T-cell (primary cell): ENCODE measurements at places on chromosomes 2 and 18. TPM values are rescaled to one million over a fixed set of nuclear protein-coding genes. Genes with fewer than 3 reads are reported as not detected.

- no peak for DNase-seq
Measured at GRCh38 chr2:42752314-42752713, 11.6 kb downstream of the OXER1 start.

GRCh38 chr2:75801234-75801982, 90.7 kb upstream of the GCFC2 start:
- no peak for DNase-seq

GRCh38 chr2:223034221-223034975, 17.6 kb upstream of the KCNE4 start:
- DNase-seq, result no peak

Gene KCNJ13
- total RNA-seq, result not detected

DNA sequence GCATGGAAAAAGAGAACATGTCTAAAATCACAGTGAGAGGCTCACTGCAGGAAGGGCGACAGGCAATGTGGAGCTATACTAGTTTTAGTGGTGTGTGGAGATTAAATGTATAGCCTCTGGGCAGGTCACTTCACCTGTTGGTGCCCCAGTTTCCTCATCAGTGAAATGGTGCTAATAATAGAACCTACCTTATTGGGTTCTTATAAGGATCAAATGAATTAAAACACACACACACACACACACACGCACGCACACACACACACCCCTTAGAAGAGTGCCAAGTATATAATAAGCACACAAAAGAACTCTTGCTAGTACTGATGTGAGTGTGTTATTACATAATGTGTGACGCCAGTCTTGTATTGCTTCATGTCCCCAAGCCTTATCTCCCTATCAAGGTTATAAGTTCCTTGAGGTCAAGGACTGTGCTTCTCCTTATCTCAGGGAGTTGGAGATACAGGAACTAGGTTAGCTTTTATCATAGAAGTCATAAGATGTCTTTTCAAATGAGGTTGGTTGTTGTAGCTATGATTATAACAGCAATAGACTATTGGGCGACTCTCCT, 98.0 kb upstream of the CXCR4 start:
- DNase-seq, result no peak

GRCh38 chr2:25385910-25386309, 44.2 kb upstream of the DNMT3A start:
- no peak for DNase-seq

- DNase-seq, result no peak
Measured at GRCh38 chr2:24429197-24430074, 61.6 kb upstream of the NCOA1 start.

DNA sequence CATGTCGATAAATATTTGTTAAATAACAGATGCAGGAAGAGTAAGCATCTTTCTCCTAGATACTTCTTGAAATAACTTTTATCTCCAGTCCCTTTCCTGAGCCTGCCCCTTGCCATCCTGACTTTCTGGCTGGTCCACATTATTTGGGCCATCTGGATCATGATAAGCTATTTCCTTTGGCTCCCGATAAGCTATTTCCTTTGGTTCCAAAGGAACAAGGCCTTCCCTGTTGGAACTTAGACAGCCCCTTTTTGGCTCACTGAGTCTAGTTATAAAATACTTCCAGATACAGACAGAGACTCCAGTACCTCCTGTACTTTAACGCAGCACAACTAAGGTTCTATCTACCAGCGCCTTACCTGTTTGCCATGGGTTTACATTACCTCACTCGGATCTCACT, 205.3 kb upstream of the CCDC150 start:
- DNase-seq, result no peak

GRCh38 chr2:208118918-208119317, 5.4 kb downstream of the CRYGD start:
- no peak for DNase-seq

Gene CRYGD
- not detected for total RNA-seq

GRCh38 chr2:234146087-234146826, 95.8 kb downstream of the SPP2 start:
- no peak for DNase-seq

Gene SNRPD1
- 30.7 TPM for total RNA-seq

DNA sequence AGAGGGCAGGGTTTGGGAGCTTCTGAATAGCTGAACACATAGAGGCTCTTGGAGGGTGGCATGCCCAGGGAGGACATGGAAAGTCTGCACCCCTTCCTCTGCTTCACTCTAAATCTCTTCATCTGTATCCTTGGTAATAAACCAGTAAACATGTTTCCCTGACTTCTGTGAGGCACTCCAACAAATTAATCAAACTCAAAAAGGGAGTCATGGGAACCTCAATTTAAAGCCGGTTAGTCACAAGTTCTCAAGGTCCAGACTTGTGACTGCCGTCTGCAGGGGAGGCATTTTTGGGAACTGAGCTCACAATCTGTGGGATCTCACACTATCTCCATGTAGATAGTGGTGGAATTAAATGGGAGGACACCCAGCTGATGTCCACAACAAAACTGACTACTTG, 33.1 kb upstream of the STON1 start:
- DNase-seq, result no peak

DNA sequence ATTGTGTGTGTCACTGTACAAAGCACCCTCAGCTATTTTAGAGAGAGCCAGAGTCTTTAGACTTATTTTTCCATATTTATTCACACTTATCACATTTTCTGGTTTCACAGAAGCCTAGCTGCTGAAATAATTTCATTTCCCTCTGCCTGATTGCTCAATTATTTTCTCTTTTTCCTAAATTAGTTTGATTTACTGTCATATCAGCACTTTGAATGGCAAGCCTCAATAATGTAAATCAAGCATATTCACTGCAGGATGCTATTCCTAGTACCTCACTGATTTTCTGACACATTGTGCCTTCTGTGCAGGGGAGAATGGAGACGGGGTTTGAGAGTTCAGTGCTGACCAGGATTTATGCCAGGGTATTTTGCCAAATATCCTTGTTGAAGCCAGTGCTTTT, 48.3 kb downstream of the CPS1 start:
- DNase-seq, result no peak

DNA sequence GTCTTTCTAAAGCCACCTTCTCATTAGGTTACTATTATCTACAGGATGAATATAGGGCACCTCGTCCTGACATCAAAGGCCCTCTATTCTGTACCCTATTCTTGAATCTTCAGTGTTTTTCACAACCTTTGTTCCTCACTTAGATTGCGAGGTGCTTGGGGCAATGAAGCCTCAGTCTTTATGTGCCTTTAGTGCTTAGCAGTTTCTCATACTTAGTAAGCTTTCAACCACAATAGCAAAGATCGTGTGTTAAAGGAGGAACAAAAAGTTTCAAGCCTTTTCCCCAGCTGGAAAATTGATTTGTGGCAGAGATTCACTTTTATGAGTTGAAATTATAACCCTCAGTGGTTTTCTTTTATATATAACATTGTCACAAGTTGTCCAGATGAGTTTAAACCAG, 226.9 kb downstream of the MYO3B start:
- DNase-seq, result no peak

Gene SEPTIN10
- total RNA-seq, result 3.4 TPM

Gene HAAO
- total RNA-seq, result 0.72 TPM

DNA sequence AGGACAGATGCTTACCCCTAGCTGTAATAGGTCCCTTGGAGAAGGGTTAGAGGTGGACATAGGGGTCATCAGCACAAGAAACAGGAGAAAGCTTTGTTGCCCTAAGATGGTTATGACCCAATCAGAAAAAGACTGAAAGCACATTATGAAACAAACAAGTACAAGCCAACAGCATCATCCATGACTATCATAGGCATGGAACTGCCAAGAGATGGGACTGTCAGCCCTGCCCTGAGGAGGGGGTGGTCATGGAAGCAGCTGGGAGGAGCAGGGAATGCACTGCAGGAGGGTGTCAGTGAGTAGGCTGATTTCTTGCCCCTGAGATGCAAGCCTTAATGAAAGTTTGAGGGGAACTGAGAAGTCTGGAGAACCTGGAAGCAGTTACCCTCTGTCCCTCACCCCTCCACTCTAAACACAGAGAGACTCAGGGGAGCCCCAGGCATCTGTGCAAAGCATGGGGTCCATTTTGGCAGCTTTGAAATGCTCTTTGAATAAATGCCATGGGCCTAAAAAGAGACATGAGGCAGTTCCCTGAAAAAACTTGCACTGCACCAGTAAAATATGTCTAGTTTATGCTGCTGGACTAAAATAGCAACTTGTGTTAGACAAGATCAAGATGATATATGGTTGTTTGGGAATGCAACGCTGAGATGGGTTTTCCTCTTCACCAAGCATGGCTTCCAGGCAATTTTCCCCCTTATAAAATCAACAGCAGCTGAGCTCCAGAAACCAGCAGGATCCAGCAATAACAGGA, 122.7 kb upstream of the ZFP36L2 start:
- DNase-seq, result no peak

DNA sequence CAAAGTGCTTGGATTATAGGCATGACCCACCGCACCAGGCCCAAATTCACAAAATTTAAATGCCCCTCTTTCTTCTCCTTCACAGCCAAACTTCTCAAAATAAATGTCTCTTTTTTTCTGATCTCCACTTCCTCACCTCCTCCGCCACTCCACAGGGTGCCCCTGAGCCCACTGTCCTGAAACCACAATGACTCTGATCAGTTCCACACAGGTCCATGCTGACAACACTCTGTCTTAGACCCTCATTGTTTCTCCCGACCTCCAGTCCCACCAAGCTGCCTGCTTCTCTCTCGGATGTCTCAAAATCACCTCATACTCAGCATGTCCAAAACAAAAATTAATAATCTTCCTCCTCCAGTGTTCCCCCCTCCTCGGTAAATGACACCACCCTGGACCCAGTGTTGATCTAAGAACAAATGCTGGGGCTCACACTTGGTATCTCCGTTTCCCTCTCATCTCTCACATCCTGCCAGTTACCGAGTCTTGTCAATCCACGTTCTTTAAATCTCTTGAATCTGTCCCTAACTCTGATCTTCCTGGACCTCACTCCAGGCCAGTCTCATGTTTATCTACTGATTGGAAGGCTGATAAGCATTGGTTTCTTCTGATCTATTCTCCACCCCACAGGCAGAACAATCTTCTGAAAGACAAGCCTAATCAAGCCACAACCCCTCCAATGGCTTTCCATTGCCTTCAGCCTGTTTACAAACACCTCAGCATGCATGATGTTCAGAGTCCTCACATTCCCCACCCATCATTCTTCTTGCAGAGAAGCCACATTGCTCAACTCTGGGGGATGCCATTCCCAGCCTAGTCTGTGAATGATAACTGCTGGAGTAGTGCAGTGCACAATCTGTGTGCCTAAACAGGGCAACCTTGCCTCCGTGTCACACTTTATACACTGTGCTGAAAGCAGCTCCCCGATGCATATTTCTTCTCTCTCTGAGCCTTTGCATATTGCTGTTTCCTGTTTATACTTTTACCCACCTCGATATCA, 12.4 kb upstream of the ANKRD44 start:
- peak; percentile 47 for DNase-seq

DNA sequence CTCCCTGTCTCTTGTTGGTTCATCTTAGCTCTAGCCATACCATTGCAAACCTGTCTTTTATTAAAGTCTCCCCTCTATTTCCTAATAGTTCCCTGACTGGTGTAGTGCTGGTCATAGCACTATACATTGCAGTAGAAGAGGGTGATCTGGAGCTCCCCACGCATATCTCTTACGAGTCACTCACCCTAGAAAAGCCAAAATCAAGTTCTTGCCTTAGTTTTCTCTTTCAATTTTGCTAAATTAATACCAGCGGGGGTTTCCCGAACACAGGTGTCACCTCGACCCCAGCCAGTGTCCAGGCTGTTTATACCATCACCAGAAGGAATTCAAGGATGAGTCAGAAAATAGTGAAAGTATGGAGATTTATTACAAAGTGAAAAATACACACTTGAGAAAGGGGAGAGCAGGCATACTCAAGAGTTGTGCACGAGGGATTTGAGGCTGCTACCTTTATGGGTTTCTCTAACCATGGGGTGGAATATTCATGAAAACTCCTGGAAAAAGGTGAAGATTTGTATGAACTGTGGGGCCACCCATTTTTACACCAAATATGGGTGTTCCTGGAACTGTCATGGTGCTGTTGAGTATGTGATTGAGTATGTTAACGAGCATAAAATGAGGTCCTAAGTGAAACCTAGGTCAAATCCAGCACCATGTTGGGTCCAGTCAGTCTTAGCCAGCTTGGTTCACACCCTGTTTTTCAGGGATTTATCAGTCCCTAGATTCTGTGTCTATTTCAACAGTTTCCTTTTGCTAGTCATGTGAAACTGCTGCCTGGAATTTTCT, 20.2 kb downstream of the PROKR1 start:
- no peak for DNase-seq

GRCh38 chr2:55311444-55311870, 42.4 kb upstream of the MTIF2 start:
- no peak for DNase-seq

- no peak for DNase-seq
Measured at GRCh38 chr2:120283649-120284048, 31.0 kb downstream of the RALB start.

Gene TANC1
- total RNA-seq, result 0.57 TPM

GRCh38 chr2:121486191-121486790, 44.4 kb upstream of the RNU4ATAC start:
- DNase-seq, result no peak

Gene ARHGAP28
- 0.29 TPM for total RNA-seq

DNA sequence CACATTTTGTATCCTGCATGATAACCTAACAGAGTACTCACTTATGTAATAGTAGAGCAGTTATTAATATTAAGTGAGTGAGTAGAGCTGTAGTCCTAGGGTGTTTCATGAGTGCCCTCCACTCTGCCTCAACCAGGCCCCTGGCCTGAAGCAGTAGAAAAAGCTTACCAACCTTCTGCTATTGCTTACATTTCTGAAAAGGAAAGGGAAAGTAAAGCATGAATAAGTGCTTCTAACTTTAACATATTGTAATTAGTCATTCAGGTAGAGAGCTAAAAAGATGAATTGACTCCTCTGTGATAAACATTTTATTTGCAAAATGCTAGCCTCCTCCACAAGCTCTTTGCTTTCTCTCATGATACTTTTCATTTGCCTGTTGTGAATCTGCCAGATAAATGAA, 94.7 kb upstream of the RPE start:
- DNase-seq, result no peak

Gene GORASP2
- 61.6 TPM for total RNA-seq

DNA sequence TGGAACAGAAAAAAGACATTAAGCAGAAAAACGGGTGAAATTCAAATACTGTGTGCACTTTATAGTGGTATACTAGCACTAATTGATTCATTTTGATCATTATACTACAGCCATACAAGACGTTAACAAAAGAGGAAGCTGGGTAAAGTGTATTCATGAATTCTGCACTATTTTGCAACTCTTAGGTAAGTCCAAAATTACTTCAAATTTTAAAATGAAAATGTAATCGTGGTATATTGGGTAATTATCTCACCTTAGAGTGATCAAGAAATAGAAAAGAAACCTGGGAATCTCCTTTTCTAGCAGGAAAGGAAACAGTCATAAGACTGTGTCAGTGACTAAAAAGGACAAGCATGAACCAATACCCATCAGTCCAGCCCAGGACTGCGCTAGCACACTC, 5.4 kb downstream of the TGFBRAP1 start:
- no peak for DNase-seq

DNA sequence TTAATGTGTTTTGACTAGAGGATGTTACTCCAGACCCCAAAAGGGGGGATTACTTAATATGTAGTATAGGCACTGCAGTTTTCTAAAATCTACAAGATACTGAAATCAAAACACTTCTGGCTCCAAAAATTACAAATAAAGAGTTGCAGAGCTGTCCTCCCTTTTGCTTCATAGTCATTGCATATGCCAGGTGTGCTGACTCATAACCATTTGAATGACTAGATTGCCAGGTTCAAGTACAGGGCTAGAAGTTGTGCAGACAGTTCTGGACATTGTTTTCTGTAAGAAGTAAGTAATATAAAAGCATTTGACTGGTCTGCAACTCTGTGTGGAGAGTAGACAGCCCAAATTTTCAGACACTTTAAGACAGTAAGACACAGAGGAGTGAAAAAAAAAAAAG, 6.7 kb downstream of the CWC22 start:
- no peak for DNase-seq
